ENCODE measurements at places on chromosomes 4 and X.

DNA sequence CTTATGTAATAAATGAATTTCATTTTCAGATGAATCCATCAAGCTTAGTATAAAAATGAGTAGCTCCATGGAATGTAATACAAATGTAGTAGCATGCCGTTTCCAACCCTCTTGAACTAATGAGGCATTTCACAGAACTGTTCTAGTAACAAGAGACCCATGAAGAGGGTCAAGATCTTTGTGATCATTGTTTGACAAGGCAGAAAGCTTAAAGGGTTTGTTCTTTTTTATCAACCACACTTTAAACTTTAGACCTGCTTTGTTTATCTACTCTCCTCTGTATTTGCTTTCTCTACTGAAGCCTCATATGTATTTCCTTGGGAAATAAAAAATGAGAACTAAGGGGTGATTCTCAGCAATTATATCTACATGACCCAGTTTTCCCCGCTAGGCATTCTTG is 513.9 kb downstream of the ARAP2 start:
- DNase-seq: no peak

GRCh38 chr4:186297013-186297645 is 31.1 kb downstream of the F11 start:
- peak; percentile 23 for DNase-seq

DNA sequence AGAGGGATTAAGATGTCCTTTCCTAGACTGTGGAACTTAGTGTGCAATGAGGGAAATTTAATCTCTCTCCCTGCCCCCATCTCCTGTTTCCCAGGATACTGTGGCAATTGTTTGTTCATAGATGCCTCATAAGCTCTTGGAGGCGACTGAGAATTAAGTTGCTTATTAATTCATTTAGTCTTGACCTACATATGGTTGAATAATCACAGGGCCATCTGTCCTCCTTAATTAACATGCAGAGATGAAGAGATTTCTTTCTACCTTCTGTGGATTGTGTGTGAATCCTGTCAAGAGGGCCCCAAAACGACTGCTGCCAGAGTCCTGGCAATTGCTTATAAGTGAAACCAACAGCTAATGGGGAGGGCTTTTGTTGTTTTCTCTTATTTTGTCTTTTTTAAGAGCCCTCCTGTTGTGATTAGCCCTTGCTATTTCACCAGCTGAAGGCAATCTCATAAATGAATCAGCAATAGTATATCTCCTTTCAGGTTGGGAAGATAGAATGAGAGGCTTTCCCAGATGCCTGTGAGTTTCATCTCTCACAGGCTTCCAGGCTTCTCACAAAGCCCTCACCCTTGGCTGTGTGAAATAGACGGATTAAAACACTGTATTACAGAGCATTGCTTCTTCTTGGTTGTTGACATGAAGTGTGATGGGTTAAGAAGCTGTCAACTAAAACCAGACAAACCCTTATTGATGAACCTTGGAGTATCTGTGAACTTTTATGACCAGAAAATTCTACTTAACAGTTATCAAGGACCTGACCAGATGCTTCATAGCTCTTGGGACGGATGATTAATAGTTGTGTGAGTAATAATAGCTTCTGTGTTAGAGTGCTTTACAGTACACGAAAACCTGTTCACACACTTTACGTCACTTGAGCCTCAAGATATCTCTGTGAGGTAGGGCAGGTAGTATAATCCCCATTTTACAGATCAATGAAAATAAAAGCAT is 58.5 kb downstream of the PGRMC2 start:
- peak; percentile 86 for DNase-seq

DNA sequence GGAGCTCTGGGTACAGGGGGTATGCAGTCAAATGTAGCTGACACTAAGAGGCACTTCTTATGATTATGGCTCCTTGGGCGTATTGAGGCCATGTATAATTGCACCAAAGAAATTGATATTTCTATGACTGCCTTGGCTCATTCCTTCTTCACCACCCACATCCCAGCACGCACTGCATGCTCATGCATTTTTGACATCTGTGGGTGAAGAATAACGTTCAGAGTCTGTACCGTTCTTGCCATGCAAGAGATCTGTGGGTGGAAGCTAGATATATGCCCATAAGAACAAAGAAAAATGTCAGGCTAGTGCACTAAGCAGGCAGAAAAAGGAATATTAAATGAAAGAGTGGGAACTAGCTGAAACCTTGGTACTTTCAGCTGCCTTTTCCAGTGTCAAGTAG is 93.4 kb downstream of the EMCN start:
- no peak for DNase-seq

DNA sequence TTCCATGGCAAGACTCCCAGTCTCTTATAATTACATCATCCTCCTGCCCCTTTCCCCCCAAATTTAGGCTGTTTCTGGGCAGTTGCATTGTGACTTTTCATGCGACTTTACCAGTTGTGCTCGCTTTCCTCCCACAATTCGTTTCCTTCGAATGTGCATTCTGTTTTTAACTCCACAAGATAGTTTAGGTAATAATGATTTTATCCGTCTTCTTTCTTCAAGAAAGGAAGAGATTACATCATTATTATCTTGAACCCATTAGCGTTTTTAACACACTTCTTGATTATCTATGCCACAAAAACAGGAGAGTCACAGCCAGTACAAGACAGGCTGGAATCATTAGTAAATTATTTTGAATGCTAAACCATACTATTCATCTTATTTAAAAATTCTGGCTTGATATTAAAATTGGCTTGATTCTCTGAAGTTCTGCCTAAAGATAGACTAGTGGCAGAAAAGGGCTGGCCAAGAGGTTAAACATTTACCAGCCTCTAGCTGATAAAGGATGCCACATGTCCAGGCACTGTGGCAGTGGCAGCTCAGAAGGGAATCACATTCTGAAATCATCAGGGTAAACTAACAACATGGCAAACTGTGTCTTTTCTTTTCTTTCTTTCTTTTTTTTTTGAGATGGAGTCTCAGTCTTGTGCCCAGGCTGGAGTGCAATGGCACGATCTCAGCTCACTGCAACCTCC is 19.7 kb upstream of the PLA2G12A start:
- DNase-seq: no peak

DNA sequence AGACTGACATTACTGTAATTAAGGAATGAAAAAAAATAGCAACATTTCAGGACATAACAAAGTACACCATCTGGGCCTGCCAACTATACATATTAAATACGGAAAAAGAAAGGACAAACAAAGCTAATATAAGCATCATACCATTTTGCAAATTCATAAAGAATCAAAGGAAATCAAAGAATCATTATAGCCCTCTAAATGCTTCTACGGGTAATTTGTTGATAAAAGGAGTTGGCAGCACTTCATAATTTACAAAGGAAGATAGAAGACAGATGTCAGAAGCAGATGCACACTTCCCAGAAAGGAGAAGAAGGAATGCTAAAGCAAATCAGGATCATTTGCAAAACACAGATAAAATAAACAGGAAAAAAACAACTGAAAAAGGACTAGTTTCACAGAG is 1757.3 kb downstream of the PCDH7 start:
- peak; percentile 48 for DNase-seq

DNA sequence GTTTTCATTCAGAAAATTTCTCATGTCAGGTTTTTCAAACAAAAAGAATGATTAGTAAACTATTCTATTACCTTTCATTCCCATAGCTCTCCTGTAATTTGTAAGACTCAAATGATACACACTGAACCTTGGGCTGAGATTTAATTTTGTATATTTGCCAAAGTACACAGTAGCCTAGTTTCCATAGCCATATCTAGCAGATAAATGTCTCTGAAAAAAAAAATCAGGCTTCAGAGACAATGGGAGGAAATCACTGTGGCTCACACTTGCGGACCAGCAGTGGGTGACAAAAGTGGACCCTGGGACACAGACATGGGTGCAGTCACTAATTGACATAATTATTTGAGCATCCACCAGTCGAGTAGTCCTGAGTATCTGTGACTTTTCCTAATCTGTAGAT is 46.6 kb downstream of the MAOA start:
- no peak for DNase-seq

- DNase-seq: no peak
Observed at GRCh38 chrX:97334850-97335249, 451.1 kb downstream of the RPA4 start.

GRCh38 chr4:77599378-77599777 is 6.2 kb upstream of the CXCL13 start:
- DNase-seq: peak; percentile 22

DNA sequence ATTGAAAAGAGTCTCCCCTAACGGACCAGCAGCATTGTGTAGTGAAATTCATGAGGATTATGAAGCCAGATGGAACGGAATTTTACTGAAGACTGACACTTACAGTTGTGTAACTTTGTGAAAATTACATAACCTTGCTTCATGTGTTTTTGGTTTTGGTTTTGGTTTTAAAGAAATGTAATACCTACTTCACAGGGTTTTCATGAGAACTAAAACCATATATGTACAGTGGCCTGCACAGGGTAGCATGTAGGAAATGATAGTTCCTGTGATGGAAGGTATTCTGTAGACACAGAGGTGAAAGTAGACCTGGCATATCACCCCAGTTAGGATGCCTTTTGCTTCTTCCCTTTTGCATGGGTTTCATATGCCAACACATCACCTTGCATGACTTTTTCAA is 247.0 kb downstream of the BANK1 start:
- no peak for DNase-seq

DNA sequence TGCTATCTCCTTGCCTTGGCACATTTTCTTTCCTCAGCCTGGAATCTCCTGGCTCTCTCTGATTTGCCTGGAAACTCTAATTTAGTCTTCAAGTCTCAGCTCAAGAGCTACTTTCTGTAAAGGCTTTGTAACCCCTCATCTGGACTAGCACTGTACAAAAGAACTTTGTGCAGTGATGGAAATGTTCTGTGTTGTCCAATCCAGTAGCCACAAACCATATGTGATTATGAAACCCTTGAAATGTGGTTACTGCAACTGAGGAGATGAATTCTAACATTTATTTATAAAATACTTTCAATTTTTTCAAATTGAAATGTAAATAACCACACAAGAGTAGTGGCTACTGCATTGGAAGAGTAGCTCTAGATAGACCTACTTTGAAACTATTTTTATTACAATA is 66.6 kb upstream of the HS3ST1 start:
- no peak for DNase-seq

GRCh38 chrX:14913241-14913640 is 40.0 kb downstream of the MOSPD2 start:
- no peak for DNase-seq

DNA sequence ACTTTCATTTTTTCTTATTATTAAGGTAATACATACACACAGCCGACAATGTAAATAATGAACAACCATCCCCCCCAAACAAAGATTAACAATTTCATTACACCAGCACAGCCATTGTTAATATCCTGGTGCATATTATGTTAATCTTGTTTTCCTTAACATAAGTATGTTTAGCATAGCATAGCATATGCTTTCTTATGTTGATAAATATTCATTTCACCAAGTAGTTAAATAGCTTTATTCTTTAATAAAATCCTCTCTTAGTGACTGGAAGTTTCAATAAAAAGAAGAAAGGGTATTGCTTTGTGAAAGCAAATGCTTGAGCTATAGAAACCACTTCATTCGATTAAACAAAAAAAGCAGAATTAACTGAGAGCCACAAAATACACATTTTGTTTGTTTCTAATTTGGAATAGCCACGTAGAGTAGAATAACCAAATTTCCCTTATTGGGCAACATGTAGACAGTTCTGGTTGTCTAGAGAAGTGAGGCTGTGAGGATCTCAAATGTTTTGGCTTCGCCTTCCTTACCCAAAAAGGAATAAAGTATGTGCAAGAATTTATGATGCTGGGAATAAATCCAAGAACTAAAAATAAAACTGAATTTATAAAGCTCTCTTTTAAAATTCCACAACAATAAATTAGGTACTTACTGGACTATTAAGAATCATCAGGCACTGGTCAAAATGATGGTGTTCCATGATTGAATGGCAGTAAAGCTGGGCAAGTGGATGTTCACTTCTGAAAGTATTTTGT is 118.0 kb downstream of the PDE5A start:
- DNase-seq: no peak

DNA sequence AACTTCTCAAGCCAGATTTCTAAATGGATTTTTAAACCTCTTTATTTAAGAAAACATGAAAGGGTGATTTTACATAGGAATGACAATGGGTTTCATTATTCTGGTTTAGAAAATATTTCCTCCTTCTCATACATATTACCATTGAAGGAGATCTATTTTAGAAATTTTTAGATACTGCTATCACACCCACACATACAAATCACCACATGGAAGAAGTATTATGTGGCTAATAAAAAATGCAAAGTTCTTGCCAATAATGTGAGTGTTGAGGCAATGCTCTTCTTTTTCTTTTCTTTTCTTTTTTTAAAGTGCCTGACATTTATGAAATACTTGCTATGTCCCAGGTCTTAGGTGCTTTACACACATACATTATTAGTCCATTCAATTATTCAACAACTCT is 6.8 kb downstream of the STAP1 start:
- no peak for DNase-seq

All from NCI-H69 (cell line).